ENCODE measurements at places on chromosomes 4 and X.

- no peak for DNase-seq
Observed at GRCh38 chr4:2946812-2947600, 16.2 kb downstream of the NOP14 start.

- DNase-seq, result no peak
Observed at GRCh38 chr4:54392479-54392878, 163.4 kb downstream of the PDGFRA start.

DNA sequence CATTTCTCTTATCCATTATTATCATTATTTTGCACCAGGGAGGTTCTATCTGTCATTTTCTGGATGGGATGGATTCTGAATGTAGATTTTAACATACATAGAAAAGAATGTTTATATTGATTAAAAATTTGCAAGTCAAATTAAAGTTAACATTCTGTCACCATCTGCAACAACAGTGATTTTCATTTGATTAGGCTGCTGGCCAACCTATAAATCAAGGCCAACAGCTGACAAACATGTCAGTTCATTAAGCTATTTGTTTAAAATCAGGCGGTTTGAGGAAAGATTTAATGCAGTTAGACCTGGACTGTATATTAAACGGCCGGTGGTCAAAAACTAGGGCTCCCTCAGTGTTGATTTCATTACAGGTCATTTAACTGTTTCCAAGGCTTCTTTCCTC lies 109.5 kb upstream of the CBR4 start:
- DNase-seq, result no peak

DNA sequence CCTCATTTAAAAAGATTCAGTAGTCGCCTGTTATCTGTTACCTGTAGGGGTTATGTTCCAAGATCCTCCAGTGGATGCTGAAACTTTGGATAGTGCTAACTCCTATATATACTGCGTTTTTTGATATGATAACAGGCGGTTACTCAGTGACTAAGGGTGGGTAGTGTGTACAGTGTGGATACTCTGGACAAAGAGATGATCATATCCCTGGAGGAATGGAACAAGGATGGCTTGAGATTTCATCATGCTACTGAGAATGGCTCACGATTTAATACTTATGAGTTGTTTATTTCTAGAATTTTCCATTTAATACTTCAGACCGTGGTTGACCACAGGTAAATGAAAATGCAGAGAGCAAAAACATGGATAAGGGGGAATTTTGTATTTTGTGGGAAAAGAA lies 21.5 kb downstream of the FAM47E start:
- no peak for DNase-seq

- DNase-seq, result no peak
Observed at GRCh38 chrX:16144420-16144819, 21.1 kb downstream of the GRPR start.

- no peak for DNase-seq
Observed at GRCh38 chr4:2685541-2685940, 70.6 kb downstream of the TNIP2 start.

- no peak for DNase-seq
Observed at GRCh38 chrX:18949291-18949943, 34.5 kb downstream of the PHKA2 start.

- DNase-seq, result no peak
Observed at GRCh38 chr4:148044089-148044911, 312.4 kb downstream of the ARHGAP10 start.

GRCh38 chr4:7138223-7139166 lies 53.8 kb upstream of the SORCS2 start:
- no peak for DNase-seq

GRCh38 chrX:123185721-123186120 lies 1.6 kb downstream of the GRIA3 start:
- no peak for DNase-seq

DNA sequence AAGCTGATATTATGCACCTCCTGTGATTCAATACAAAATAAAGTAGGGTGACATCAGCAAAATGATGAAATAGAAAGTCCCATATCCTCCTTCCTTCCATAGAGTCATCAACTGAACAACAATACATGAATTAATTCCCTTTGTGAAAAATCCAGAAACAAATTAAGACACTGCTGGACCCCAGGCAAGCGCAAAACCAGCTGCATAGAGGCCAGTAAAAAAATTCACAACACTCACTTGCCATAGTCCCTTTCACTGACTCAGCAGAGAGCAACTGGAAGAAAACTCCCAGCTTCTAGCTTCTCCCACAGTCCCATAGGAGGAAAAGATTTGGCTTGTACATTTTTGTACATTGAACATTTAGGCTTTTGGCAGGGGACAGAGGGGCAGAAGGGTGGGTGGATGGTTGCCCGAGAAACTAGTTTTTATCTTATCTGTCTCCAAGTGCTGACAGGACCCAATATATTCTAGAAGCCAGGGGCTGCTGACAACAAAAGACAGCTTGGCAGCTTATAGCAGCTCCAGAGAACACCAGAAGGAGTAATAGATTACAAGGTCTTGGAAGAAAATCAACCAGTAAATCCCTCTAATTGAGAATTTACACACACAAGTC lies 124.6 kb downstream of the NDST3 start:
- no peak for DNase-seq

DNA sequence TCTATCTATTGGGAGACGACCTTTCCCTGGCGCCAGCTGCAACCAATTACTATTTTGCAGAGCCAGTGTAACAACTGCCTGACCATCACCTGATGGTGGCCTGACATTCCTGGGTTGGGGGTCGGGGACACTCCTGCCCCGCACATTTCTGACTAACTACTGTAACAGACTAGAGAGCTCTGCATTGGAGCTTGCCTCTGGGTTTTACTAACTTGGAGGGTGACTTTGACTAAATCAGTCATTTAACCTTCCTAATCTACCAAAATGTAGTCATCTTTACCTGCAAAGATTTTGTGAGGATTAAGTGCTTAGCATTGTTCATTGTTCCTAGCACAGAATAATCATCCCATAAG lies 37.5 kb upstream of the ABCG2 start:
- no peak for DNase-seq

- no peak for DNase-seq
Observed at GRCh38 chr4:17273047-17273446, 238.8 kb downstream of the QDPR start.

DNA sequence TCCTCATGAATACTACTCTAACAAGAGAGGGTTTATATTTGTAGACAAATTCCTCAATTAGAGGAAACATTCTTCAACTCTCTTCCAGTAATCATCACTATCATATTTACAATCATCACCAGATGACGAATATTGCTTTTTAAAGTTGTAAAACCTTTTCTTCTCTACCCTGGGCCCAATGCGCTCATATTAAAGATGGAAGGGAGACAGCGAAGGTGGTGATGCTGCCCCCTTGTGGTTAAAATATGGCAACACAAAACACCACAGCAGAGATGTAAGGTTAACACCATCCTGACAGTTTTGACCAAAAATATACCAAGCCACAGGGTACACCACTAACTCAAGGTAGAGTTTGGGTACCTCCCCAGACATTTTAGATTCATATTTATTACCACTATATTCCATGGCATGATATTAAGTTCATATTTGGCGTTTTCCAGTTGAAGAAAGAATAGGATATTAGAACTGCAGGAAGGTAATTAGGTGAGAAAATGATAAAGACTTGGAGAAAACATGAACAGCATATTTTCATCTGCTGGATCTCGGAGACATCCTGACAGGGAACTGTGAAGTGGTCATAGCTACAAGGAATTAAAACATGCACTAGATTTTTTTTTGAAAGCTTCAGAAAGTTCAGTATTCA lies 72.8 kb downstream of the SLC9A7 start:
- peak; percentile 68 for DNase-seq

DNA sequence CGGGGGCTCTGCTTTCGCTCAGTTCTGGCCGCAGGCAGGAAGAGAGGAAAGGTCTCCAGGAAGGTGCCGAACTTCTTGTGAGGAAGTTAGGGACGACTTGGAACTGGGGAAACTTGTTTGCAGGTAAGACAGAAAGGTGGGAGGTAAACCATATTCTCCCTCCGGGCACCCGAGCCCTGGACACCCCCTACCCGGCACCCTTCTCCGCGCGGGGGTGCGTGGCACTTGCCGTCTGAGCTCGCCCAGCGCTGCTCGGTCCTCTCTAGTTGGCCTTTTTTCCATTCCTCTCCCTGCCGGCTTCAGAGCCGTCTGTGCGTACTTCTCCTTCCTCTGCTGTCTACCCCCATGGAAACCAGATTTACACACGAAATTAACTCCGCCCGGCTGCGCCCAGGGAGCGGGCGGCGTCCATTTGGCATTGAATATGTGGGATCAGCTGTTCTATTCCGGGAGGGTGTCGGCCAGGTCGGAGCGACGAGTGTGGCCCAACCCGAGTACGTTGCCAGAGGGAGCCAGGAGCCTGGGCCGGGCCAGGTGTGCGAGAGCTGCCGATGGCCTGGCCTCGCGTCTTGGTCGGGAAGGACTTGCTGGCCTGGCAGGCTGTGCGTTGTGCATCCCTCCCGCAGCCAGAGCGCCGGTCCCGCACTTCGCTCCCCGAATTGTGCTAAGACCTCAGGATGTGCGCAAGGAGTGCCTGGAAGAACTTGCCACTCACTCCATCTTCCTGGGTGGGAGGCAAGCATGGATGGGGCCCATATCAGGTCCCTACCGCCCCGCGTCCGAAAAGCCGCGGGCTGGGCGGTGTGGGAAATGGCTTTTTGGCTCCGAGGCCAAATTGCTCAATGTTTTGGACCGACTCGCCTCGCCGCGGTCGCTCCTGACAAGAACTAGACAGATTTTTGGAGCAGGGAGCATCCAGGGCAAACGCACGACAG lies 1.7 kb downstream of the PDGFRA start:
- DNase-seq, result no peak

DNA sequence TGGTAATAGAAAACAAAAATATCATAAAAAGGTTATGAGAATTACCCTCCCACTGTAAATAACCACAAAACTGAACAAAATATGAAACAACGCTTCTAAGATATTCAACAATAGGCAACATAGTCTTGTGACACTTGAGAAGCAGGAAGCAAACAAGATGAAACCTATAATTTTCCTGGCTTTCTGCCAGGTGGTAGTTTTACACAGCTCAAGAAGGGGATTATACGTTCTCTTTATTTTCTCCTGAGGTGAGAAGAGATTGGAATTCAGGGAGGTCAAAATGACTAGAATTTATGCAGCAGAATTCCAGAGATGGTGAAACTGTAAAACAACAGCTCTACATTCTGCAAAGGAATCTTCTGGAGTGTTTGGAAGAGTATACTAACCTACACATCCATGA lies 186.0 kb downstream of the HHIP start:
- no peak for DNase-seq

DNA sequence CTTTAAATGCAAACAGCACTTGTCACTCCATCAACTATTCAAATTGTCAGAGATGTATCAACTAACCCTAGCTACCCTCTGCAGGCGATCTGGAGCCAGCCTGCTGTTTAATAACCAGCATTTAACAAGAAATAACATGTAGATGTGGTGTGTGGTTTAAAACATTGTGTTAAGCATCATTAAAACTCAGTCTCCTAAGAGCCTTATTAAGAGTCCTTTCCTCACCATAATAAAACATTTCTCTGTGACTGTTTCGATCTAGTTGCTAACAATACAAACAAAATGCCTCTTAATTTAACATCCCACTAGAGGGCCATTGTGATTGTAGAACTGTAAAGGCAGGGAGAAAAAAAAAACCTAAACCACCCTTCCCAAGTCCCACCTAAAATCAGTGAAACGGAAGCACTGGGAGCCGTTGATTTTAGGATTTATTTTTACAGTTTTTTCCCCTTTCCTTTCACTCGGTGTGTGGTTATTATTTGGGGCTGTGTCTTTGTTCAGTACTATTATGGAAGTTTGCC lies 708.6 kb downstream of the C4orf33 start:
- no peak for DNase-seq

- no peak for DNase-seq
Observed at GRCh38 chr4:113505044-113505443, 256.5 kb downstream of the CAMK2D start.

DNA sequence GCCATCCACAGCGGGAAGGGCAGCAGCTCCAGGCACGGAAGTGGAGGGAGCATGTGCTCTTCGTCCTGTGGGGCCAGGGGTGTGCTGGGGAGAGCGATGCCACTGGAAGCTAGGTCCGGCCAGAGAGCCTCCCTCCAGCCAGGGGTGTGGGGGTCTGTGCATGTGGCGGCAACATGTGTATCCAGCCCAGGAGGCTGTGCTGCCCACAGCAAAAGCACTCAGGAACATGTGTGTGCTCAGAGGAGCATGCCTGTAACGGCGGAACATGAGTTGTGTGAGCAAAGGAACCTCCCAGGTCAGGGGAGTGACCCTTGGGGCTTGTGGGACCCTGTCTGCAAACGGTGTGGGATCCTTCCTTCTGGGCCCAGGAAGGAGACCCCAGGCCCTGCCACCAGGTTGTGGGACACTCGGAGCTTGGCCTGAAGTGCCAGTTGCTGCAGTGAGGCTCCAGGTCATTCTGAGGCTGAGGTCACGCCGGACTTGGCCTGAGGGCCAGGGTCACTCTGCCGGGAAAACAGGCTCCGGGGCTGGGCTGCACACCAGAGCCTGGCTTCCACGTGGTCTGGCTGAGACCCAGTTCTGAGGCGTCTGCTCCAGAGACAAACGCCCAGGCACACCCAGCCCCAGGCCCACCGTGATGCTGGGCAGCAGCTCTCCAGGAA lies 37.2 kb downstream of the CPLX1 start:
- DNase-seq, result no peak

- no peak for DNase-seq
Observed at GRCh38 chr4:144985014-144985413, 113.0 kb downstream of the ANAPC10 start.

DNA sequence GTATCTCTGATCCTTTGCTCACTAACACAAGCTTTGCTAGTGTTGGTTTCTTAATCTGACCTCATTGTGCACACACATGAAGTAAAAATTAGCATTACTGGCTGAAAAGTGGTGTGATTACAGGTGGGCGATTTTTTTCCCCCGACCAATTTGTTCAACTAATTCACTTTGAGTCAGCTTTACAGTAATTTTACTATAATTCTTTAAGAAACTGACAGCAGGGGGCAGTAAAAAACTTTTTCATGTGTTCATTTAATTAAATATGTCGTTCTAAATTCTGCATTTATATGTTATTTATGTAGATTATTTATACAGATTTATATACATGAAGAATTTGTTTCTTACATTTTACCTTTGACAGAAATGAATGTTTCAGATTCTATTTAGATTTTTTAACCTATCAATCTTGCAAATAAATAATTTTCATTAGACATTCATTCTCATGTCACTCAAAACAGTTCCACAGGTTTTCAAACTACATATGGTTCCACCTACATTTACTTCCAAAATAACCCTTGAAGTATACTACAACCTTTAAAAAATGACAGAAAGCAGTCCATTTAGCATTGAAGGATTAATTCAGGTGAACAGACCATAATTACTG lies 17.5 kb downstream of the PALLD start:
- DNase-seq, result no peak

- no peak for DNase-seq
Observed at GRCh38 chrX:47687263-47687662, 28.3 kb upstream of the UXT start.

GRCh38 chr4:4200624-4201023 lies 26.1 kb downstream of the OTOP1 start:
- no peak for DNase-seq

- DNase-seq, result no peak
Observed at GRCh38 chrX:47179221-47179927, 14.3 kb upstream of the UBA1 start.

- DNase-seq, result no peak
Observed at GRCh38 chr4:175633310-175633709, 178.8 kb downstream of the GPM6A start.

- no peak for DNase-seq
Observed at GRCh38 chr4:53267026-53267425, 98.8 kb downstream of the SCFD2 start.

- no peak for DNase-seq
Observed at GRCh38 chr4:41598580-41598979, 60.6 kb downstream of the LIMCH1 start.
